Stimulated activated CD4-positive, alpha-beta T cell treated with anti-CD3 and anti-CD28 coated beads, Interleukin-15, amount 100 ng/mL, for 48 hours (primary cell): ENCODE measurements at places on chromosomes 5 and 9.

GRCh38 chr5:76571559-76571958 lies 51.6 kb downstream of the F2RL2 start:
- DNase-seq: no peak

DNA sequence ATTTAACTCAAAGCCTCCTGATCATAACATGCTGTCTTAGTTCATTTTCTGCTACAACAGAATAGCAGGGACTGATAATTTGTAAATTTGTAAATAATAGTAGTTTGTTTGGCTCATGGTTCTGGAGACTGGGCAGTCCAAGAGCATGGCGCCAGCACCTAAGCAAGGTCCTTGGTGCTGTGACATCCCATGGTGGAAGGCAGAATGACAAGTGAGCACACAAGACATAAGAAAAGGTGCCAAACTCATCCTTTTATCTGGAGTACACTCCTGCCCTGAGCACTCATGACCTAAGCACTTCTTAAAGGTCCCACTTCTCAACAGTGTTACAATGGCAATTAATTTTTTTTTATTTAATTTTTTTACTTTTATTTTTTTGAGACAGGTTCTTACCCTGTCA lies 16.1 kb downstream of the UBE2B start:
- DNase-seq: no peak

GRCh38 chr5:178642351-178642909 lies 15.6 kb upstream of the CLK4 start:
- DNase-seq: no peak

- no peak for DNase-seq
These were observed 20.0 kb upstream of the SLC25A51 start for GRCh38 chr9:37923796-37924427.

- no peak for DNase-seq
These were observed 87.1 kb upstream of the CPLX2 start for GRCh38 chr5:175784230-175784629.

GRCh38 chr5:164962329-164962961 lies 1457.0 kb downstream of the MAT2B start:
- no peak for DNase-seq

DNA sequence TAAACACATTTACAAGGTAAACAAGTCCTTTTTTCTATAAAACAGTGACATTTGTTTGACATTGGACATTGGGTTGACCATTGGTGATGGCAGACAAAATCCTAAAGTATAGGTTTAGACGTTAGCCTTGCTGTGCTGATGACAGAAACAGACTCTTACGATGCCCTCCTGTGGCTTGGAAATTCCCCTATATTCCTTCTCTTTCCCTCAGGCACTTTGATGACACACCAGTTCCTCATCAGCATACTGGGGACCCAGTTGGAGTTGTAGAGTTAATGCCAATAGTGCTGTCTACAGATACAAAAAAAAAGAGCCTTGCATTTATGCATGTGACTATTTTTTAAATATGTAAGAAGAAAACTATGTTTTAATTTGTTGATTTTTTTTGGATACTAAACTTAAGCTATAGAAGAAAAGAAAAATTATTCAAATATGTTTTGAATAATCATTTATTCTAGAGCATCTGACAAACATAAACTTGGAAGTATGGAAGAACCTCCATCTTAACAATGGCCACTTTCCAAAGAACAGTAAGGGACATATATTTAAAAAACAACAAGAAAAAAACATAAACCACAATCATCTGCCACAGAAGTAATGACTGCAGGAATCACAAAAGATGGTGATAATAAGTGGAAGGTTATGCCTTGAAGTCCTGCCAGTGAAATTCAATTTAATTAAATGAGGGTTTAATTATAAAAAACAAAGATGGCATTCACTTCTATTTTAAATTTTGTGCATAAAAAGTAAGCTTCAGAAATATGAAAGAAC lies 75.6 kb upstream of the SNCAIP start:
- DNase-seq: no peak

- no peak for DNase-seq
These were observed 64.0 kb downstream of the DEPDC1B start for GRCh38 chr5:60636001-60636400.

- no peak for DNase-seq
These were observed 138.9 kb upstream of the MSX2 start for GRCh38 chr5:174585472-174585871.

- no peak for DNase-seq
These were observed 240.5 kb upstream of the TUT7 start for GRCh38 chr9:86594724-86595123.

- DNase-seq: no peak
These were observed 1.2 kb upstream of the MZB1 start for GRCh38 chr5:139390639-139391569.

- DNase-seq: no peak
These were observed 57.6 kb downstream of the GRAMD2B start for GRCh38 chr5:126480824-126481223.

GRCh38 chr5:145988993-145989392 lies 52.6 kb downstream of the SH3RF2 start:
- no peak for DNase-seq
